ENCODE measurements at places on chromosomes 6 and 20.
A peak's percentile ranks its signal among the peaks of the same experiment; 100 is the strongest.

- DNase-seq: no peak
These were observed 225.2 kb downstream of the SMOC2 start for GRCh38 chr6:168666170-168666569.

- DNase-seq: no peak
These were observed 49.9 kb upstream of the RANBP9 start for GRCh38 chr6:13761361-13762036.

DNA sequence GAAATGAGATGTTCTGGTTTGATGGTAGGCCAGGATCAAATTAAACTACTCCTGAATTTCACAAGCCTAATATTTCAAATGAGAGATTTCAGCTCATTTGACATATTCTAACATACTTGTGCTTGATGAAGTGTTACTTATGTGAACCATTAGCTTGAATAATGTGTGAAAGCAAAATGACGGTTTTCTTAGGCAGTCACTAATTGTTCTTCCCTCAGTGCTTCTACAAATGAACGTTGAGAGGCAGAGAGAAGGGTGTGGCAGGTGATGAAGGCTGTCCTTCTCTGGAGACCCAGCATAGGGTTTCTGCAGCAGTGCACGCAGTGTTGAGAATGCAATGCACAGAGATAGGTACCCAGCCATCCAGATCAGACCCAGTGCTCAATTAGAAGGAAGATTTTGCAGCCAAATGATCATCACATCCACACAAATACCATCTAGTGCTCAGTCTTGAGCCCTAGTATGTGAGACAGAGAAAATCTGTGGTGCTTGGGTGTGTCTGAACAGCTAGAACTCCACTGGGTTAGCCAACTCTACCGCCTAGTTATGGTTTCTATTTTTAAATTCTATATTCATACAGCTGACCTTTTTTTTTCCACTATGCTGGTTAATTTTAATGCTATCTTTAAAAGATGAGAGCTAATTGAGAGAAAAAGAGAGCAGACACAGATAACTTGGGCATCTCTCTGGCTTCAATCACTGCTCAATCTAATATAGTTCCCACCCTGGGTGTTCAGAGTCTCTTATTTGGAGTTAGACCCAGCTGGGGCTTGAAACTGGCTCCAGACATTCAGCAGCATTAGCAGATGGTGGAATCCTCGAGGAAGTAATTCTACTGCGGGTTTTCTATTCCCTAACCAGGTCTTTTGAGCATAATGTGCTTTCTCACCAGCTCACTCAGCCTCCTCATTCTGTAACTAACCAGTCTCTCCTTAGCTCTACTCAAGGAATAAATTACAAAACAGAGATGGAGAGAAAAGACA is 4.4 kb upstream of the MYLIP start:
- DNase-seq: no peak

DNA sequence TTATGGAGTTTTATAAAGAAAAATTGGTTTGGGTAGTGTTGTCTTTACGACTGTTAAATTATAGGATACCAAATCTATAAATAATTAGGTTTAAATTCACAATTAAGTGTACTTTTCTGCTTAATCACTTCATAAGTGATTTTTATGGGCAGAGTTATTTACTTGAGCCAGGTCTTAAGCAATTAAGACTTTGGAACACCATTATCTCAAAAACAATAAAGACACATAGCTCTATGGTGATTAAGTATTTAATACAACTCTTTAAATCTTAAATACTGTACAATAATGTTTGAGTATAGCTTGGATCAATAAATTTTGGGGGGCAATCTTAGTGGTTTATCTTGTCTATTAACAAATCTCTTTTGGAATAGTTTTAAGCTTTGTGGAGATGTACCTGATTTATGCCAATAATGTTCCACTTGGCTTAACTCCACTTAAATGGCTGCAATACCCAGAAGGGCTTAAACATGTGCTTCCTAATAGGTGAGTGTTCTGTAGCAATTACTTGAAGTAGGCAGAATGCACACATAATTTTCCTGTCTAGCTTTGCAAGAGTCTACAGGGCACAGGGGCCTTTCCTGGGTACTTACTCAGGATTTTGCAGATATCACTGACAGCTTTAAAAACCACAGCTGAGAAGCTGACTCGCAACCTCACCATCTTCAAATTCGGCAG is 7.5 kb downstream of the FERMT1 start:
- DNase-seq: no peak

DNA sequence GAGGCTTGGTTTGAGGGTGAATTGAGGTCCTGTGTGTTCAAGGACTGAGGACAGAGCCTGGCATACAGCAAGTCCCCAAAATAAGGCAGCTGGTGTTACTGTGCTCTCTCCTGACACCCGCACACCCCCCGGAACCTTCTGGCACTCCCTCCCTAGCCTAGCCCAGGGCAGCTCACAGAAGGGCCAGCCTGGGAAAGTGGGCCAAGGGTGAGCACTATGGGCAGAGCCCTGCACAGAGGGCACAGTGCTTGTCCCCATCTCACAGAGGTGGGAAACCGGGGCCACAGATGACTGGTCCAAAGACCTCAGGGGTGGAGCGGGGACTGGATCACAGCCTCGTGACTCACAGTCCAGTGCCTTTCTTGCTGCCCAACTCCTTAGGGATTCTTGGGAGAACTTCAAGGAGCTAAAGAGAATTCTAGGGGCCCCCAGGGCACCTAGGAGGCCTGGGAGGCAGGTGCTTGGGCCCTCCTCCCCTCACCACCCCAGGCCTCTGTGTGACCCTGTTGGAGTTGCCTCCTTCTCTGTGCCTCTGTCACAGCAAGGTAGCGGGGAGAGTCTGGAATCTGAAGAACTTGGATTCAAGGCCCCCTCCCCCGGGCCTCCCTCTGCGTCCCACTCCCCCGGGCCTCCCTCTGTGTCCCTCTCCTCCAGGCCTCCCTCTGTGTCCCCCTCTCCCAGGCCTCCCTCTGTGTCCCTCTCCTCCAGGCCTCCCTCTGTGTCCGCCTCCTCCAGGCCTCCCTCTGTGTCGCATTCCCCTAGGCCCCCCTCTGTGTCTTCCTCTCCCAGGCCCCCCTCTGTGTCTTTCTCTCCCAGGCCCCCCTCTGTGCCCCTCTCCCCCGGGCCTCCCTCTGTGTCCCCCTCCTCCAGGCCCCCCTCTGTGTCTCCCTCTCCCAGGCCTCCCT is 13.5 kb downstream of the DLGAP4 start:
- DNase-seq: no peak

DNA sequence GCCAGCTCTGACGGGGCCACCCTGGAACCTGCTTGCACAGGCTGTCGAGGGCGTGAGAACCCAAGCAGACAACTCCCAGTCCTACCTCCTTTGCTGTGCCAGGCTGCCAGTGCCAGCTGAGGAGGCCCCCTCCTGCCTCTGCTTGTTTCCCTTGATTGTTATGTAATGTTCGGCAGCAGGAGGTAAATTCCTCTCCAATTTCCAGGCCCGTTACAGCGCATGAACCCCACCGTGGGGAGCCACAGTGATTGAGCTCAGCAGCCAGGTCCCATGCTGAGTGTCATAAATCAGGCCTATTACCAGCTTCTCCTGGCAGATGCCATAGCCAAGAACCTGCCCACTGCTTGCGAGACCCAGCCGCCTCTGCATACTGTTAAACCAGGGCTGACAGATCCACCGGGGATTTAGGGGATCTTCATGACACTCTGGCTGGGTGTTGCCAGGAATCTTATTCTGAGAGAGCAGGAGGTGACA is 320.5 kb downstream of the DHX35 start:
- peak; percentile 48 for DNase-seq

GRCh38 chr20:35877611-35878010 is 76.7 kb downstream of the SCAND1 start:
- DNase-seq: no peak

DNA sequence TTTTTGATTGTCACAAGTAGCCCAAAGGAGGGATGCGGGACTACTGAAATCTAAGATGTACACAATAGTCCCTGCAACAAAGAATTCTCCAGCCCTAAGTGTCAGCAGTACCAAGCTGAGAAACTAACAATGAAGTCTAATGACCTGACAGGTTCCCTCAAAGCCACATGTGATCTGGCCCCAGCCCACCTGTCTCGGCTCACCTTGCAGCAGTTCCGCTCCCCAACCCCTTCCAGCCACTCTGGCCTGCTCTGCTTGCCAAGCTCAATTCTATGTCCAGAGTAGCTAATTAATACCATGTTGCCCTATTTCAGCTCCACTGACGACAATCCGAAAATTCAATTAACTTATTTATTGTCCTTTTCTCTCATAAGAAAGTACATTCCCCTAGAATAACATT is 72.1 kb downstream of the ZMYND8 start:
- no peak for DNase-seq

- DNase-seq: no peak
These were observed 11.5 kb downstream of the DHX35 start for GRCh38 chr20:38973645-38974044.

DNA sequence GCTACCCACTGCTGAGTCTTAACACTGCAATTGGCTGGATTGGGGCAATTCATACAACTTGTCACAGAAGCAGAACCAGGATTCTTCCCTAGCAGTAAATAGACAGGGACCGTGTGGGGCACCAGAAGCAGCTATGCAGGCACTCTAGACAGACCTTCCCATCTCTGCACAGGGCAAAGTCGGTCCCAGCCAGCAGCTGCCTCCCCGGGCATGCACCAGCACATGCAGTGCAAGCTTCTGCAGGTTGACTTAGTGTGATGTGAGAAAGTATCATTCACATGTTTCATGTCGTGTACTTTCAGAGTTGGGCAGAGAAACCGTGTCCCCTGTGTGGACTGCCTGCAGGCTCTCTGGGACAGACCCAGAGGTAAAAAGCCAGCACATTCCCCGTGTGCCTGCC is 98.0 kb upstream of the FOXA2 start:
- DNase-seq: no peak

GRCh38 chr6:108294297-108294726 is 542 bp upstream of the AFG1L start:
- DNase-seq: no peak

- no peak for DNase-seq
These were observed 21.2 kb downstream of the ATXN1 start for GRCh38 chr6:16740097-16740496.

DNA sequence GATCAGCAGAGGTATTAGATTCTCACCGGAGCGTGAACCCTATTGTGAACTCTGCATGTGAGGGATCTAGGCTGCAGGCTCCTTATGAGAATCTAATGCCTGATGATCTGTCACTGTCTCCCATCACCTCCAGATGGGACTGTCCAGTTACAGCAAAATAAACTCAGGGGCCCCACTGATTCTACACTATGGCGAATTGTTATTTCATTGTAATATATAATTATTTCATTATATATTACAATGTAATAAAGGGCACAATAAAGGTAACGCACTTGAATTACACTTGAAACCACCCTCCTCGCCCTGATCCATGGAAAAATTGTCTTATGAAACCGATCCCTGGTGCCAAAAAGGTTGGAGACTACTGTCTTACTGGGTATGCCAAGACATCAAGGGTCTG is 18.6 kb downstream of the PRKN start:
- no peak for DNase-seq

DNA sequence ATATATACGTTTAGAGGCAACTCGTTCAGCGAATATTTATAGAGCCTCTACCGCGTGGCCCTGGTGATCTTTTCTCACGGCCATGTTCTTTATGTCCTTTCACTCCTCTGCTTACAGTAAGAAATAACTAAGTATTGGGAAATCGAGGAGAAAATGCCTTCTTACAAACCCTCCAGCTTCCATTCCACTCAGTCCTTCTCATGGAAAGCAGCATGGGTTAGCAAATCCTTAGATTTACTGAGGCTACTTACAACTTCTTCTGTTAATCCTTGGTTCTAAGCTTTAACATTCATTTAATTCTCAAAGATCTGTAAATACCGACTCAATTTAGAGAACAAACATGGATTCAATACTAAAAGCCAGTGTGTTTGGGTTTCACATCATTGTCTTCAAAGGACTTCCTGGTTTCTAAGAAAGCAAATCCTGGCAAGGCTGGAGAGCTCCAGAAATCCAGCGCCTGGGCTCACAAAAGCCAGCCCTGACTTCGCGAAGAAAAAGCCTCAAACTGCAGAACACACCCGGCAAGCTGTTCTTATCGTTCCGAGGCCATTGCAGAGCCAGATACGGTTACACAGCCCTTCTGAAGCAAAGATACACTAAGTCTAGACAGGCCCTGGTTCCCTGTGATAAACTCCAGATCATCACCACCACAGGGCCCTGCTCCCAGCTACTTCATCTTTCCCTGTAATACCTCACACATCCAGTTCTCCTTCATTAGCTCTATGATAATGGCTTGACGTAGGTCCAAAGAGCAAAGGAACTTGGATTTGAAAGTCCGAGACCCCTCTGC is 19.2 kb downstream of the AGPAT4 start:
- no peak for DNase-seq

- no peak for DNase-seq
These were observed 6.2 kb downstream of the TRIM38 start for GRCh38 chr6:25968769-25969168.

- no peak for DNase-seq
These were observed 277.5 kb downstream of the MEI4 start for GRCh38 chr6:77930382-77930781.

DNA sequence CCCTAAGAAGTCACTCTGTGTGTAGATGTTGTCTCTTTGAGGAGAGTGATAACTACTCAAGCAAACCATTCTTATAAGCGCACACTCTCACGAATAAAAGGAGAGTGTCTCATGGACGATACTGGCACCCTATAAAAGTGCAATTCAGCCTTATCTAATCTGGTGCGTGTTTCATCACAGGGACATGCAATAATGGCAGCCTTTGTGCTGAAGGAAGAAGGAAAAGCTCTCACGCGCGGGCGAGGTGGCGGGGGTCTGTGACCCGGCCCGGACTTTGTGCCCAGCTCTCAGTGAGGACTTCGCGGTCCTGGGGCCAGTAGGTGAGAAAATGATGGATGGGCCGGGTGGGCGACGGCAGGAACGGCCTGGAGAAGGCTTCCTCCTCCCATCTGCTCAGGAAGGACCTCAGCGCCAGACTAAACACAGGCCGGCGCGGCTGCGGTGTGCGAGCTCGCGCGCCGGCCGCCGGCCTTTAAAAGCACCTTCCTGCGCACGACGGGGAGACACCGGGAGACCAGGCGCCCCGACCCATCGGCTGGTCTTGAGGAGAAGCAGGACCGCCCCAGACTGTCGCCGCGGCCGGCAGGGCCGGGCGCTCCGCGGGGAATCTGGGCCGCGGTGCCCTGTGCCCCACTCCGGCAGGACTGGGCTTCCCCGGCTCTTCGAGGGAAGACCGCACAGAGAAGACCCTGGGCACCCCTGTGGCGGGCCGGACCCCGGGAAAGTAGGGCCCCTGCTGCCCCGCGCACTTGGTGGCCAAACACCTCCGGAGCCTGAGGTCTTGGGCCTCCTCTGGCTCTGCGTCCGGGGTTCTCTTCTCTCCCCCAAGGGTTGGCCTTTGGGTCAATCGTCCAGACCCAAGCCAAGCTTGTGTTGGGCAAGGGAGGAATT is 8.3 kb upstream of the FOXC1 start:
- DNase-seq: no peak

GRCh38 chr6:141482796-141483597 is 649.7 kb upstream of the GJE1 start:
- DNase-seq: no peak
